ENCODE measurements at places on chromosomes 3 and 15.

DNA sequence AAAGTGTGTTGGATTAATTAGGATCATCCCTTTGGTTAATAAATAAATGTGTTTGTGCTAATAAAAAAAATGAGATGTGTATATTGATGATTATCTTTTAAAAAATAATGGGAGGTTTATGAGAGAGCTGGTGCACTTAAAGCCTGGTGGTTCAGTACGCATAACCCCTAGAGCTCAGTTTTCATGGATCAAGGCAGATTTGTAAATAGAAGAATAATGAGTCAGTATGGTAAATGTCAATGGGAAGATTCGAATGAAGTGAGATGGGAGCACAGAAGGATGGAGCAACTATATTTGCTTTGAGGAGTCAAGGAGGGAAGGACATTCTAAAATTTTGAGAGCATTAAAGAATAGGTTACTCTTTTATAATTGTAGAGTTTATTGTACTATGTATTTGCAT, 35.4 kb downstream of the AKAP13 start:
- no peak for DNase-seq

DNA sequence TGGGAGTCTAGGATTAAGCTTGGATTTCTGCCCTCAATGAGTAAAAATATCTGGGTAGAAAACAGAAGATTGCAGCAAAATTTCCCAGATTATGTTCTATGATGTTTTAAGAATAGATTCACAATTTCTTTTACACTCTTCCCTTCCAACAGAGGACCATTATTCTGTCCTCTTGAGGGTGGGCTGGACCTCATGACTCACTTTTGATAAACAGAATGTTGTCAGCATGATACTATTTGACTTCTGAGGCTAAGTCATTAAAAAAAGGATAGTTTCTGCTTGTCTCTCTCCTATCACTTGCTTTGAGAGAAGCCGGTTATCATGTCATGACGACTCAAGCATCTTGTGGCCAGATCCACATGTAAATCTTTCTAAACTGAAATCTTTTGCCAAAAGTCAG, 396.2 kb upstream of the CDIN1 start:
- no peak for DNase-seq

DNA sequence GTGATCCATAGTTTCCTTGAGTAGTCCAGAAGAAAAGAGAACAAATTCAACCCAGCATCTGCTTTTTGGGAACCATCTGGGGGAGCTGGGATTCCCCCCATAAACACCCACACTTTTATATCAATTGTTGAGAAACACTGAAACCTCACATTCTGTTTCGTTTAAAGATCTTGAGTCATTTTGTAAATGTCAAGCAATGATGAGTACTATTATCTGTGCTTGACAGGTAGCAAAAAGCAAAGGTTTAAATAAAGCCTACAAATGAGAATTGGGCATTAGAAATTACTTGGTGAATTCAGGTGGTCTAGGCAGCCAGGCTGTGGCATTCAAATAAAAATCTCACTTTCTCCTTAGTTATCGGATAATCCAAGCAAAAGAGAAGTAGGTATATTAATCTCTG, 75.7 kb downstream of the TMEM266 start:
- DNase-seq = no peak

DNA sequence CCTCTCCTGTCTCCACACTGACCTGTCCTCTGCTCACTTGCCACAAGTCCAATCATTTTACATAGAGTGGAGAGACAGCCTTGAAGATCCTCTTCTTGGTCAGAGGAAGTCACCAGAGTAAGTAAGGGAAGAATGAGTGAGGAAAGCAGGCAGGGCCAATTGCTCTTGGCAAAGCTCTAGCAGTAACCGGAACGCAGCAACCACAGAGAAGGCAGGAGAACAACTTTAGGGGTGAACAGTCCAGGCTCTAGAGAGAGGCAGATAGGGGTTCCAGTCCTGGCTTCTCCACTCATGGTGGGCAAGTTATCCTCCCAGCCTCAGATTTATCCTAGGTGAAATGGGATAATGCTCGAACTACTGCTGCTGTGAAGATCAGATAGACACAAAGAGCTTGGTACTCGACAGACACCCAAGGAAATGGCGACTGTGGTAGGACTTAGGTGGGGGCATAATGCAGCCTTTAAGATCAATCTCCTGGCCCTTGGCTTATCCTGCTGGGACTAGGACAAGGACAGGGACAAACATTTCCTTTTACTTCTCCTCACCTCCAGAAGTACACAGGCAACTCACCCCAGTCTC, 1.2 kb upstream of the ADAMTSL3 start:
- no peak for DNase-seq

DNA sequence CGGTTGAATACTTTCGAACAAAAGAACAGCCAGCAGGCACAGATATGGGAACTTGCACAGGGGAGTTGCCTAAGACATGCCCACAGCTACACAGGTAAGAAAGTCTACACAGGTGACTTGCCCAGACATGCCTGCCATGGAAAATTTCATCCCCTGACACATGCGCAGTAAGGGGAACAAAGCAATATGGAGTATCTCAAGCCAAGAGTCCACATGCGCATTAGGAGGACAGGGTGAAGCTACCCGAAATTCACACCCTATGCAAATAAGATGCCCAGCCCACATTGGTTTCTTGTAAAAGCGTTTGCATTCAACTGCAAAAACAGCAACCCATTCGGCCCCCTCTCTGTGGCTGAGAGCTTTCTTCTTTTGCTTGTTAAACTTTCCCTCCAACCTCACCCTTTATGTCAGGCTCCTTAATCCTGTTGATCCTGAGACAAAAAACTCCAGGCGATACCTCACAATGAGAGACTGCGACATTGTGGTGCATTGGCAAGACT, 49.3 kb upstream of the TRPM1 start:
- no peak for DNase-seq

GRCh38 chr3:18489939-18490338, 64.8 kb upstream of the SATB1 start:
- peak; percentile 66 for DNase-seq

- DNase-seq = no peak
Observed at GRCh38 chr3:140153736-140154135, 218.8 kb downstream of the CLSTN2 start.

DNA sequence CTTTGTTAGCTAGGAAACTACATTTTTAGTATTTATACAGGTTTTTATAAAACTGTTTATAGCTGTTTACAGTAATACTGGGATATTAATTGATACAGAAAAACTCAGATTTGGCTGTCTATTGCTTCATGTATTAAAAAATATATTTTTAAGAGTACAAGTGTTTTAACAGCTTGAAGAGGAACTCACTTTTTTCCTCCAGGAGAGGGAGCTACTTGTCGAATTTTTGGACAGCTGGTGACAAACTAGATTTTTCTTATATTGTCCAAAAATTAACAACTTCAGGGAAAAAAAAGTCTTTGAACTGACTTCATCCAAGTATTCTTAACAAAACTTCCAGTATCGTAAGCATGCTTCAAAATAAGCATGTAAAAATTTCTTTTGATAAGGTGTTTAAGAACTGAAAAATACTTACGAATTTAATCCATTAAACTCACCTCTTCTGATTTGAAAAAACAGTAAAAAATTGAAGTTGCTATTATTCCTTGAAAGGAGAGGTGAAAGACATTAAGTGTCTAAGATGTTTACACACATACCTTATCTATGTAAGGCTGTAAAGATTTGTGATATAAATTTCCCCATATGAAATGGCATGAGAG, 4.0 kb downstream of the DIPK2A start:
- peak; percentile 54 for DNase-seq

DNA sequence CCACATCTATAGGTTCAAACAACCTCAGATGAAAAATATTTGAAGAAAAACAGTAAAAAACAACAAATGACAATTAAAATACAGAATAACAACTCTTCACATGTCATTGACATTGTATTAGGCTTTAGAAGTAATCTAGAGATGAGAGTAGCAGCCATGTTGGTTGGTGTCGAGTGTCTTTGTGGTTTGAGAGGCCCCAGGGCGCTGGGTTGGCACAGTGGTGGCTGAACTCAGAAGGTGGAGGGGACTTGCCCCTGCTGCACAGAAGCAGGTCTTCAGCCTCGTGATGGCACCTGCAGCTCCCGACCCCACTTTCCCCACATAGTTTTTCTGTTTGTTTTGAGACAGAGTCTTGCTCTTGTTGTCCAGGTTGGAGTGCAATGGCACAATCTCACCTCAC, 187.2 kb downstream of the OSBPL10 start:
- no peak for DNase-seq
